Left lung (tissue), 14 donors: ENCODE measurements at places on chromosomes 16 and 17. TPM values are rescaled to one million over a fixed set of nuclear protein-coding genes. Genes with fewer than 3 reads are reported as not detected.

DNA sequence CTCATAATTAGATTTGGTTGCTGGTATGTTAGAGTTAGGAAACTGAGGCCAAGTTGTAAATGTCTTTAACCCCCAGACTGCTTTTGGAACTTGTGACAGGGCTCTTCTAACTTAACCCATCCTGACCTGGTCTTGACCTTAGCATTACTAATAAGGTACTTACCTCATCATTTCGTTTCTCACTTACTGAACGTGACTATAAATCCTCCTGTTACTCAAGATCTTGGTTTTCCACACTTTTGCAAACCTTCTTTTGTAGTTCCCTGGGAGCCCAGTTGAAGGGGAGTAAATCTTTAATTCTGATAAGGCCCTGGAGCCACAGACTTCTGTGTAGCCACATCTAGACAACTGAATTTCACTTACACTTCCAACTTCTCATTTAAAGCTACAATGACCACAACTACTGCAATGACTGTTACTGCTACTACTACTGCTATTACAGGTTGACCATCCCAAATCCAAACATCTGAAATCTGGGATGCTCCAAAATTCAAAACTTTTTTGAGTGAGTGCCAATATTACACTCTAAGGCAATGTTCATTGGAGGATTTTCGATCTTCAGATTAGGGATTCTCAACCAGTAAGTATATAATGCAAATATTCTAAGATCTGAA, 248.8 kb upstream of the TBX2 start:
- no peak overlapping the region for H3K27ac ChIP-seq
- DNase-seq, result no peak
- H3K27me3 ChIP-seq, result no peaks in the 10 kb centered on the region

DNA sequence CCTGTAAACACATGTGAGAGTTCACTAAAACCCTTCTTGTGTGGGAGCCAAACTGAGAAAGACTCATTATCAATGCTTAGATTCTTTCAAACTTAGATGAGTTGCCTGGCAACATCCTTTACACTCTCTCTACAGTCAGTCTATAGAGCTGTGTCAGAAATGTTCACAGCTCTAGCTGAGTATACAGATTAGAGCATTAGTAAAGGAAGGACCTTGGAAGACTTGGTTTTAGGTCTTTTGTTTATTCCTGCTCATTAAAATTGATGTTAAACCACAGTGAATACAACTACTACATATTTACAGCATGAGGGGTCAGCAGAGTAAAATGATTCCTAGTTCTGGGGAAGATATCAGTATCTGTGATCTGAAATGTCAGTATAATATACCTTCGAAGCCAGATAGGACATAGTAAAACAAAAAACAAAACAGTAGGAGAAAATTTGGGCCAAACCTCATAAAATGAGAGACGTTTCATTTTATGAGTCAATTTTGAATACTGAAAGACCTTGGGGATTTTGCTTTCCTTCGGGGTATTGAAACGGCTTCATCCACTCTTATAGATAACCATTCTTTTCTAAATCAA, 186.0 kb downstream of the TANC2 start:
- no peaks in the 10 kb centered on the region for H3K4me1 ChIP-seq
- DNase-seq, result peak; percentile 52
- H3K27ac ChIP-seq, result no peak overlapping the region
- H3K4me3 ChIP-seq, result no peak overlapping the region

DNA sequence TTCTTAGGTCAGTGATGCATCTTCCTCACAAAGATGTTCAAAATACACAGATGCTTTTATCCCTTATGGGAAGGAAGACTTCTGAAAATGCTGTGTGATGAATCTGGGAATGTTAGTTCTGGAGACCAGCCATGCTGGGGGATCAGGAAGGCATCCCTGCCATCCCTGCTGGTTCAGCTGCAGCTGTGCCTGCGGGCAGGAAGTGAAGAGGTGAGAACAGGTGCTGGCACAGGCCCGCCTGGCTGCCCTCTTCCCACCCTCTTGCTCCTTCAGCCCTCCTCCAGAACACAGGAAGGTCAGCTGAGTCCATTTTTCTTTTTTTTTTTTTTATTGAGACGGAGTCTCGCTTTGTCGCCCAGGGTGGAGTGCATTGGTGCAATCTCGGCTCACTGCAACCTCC, 15.2 kb downstream of the RAB11FIP3 start:
- H3K4me3 ChIP-seq, result no peak overlapping the region
- H3K27ac ChIP-seq, result no peak overlapping the region
- H3K4me1 ChIP-seq, result no peaks in the 10 kb centered on the region
- H3K36me3 ChIP-seq, result no peaks in the 10 kb centered on the region
- H3K27me3 ChIP-seq, result no peaks in the 10 kb centered on the region
- DNase-seq, result no peak

DNA sequence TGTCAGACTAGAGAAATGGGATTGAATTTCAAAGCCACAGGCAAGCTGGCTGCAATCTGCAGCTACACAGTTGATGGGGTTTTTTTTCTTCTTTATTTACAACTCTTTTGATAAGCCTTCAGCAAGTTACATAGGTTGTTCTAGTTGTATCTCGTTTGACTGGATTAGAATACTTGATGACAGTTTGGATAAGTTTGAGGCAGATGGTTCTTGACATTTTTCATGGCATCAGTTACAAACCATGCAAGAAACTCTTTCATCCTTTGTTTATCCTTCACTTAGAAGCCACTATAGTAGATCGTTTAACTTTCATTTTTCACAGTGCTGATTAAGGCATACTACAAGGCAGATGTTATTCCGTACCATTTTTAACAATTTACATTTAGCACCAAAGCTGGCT, 238.9 kb downstream of the TOX3 start:
- H3K4me1 ChIP-seq, result no peaks in the 10 kb centered on the region
- H3K4me3 ChIP-seq, result no peak overlapping the region
- no peaks in the 10 kb centered on the region for H3K36me3 ChIP-seq
- no peak overlapping the region for H3K27ac ChIP-seq
- no peaks in the 10 kb centered on the region for H3K27me3 ChIP-seq

GRCh38 chr16:53945996-53946395, 242.0 kb downstream of the FTO start:
- H3K4me1 ChIP-seq, result no peaks in the 10 kb centered on the region
- H3K4me3 ChIP-seq, result no peak overlapping the region
- no peak for DNase-seq
- no peak overlapping the region for H3K27ac ChIP-seq

DNA sequence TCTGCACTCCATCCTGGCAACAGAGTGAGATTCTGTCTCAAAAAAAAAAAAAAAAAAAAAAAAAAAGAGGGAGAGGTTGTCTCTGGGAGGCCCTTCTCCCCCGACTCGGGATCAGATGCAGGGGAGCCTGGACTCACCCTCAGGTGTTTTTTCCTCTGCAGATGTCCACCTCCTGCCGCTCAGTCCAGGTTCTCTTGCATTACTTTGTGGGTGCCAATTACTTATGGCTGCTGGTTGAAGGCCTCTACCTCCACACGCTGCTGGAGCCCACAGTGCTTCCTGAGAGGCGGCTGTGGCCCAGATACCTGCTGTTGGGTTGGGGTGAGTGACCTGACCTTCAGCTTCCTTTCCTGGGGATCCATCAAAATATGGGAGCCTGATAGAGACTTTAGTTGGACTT, 34.1 kb downstream of the GLP2R start:
- H3K27ac ChIP-seq, result no peak overlapping the region
- H3K4me1 ChIP-seq, result no peaks in the 10 kb centered on the region
- no peaks in the 10 kb centered on the region for H3K36me3 ChIP-seq
- no peaks in the 10 kb centered on the region for H3K27me3 ChIP-seq
- no peak for DNase-seq
- no peak overlapping the region for H3K4me3 ChIP-seq

- H3K36me3 ChIP-seq, result no peaks in the 10 kb centered on the region
- peak overlapping the region; percentile 92 for H3K27ac ChIP-seq
- no peaks in the 10 kb centered on the region for H3K27me3 ChIP-seq
These were observed 4.5 kb upstream of the HEXIM1 start for GRCh38 chr17:45143767-45144198.

GRCh38 chr17:59406808-59407381, 75.4 kb downstream of the YPEL2 start:
- no peaks in the 10 kb centered on the region for H3K4me1 ChIP-seq
- H3K27me3 ChIP-seq, result no peaks in the 10 kb centered on the region
- DNase-seq, result no peak
- no peak overlapping the region for H3K4me3 ChIP-seq
- H3K27ac ChIP-seq, result no peak overlapping the region

DNA sequence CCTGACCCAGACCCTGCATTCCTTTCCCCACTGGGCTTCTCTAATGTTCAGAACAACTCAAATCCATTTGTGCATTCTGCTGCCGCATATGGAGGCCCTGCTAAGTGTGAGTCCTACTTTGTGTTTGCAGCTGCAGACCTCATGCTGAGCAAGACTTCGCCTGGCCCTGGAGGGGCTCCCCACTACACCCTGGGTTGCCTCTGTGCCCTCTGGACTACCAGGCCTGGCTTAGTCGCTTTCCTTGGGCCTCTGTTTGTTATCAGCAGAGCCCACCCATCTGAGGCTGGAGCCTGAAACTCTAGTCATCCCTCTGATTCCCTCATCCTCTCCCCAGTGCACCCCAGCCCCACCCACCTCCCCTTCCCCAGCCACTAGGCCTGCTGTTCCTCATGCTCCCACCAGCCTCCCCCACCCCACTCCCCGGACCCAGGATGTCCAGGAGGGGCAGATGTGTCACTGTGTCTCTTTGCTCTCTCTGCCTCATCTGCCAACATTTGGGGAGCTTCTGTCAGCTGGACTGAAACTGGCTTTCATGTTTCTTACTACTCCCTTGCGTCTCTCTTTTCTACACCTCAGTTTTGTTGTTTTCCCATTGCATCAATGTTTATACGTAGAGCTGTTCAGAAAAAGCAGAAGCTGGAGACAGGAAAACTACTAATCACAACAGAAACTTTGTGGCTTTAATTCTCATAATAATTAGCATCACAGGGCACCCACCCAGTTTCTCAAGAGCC, 17.9 kb upstream of the CD300E start:
- peaks cover 54% of the 10 kb centered on the region for H3K4me1 ChIP-seq
- H3K4me3 ChIP-seq, result no peak overlapping the region
- no peaks in the 10 kb centered on the region for H3K27me3 ChIP-seq

GRCh38 chr17:45301674-45302073, 15.1 kb downstream of the MAP3K14 start:
- H3K36me3 ChIP-seq, result no peaks in the 10 kb centered on the region
- H3K4me1 ChIP-seq, result peaks cover 29% of the 10 kb centered on the region
- H3K27me3 ChIP-seq, result no peaks in the 10 kb centered on the region
- no peak overlapping the region for H3K27ac ChIP-seq
- no peak for DNase-seq

- DNase-seq, result no peak
- H3K27me3 ChIP-seq, result no peaks in the 10 kb centered on the region
- H3K36me3 ChIP-seq, result no peaks in the 10 kb centered on the region
- no peak overlapping the region for H3K4me3 ChIP-seq
These were observed 104.4 kb upstream of the CACNG5 start for GRCh38 chr17:66730461-66730923.

The KRTAP4-9 gene
- total RNA-seq, result not detected

The CMTR2 gene
- 16.4 TPM for total RNA-seq

The C1QTNF8 gene
- not detected for total RNA-seq

The SLC16A11 gene
- total RNA-seq, result 1.2 TPM

The HP gene
- 127 TPM for total RNA-seq
